ENCODE measurements at places on chromosomes 16 and 17.

GRCh38 chr17:51335883-51336822 lies 75.8 kb downstream of the UTP18 start:
- no peak for DNase-seq

DNA sequence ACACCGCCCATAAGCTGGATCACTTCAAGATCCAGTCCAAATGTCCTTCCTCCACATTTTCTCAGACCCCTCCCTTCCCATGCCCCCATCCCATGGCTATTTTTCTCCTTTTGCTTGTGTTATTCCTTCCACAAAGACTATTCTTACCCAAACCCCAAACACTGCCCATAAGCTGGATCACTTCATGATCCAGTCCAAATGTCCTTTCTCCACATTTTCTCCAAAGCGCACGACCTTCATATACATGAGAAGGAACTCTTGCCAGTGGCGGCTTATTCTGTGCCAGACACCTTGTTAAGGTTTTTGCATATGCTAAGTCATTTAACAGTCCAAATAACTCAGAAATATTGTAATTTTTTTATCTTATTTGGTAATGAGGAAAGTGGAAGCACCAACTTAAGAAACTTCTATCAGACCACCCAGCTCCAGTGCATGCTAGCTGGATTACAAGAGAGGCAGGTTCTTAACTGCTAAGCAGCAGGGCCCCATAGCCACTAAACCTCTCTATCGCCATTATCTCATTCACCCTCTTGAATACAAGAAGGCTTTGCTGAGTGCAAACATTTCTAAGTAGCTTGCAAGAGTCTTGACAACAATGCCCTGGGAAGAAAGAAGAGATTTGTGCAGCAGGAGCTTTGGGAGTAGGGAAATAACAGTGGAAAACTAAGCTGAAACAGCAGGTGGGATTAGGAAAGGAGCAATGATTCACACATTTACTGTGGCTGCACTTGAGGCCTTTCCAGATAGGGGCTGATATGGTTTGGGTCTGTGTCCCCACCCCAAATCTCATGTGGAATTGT lies 428.2 kb upstream of the MAF start:
- DNase-seq: no peak

- no peak for DNase-seq
These were observed 1.2 kb upstream of the CBX4 start for GRCh38 chr17:79840269-79840988.

GRCh38 chr16:85169333-85170065 lies 57.2 kb upstream of the CIBAR2 start:
- no peak for DNase-seq

DNA sequence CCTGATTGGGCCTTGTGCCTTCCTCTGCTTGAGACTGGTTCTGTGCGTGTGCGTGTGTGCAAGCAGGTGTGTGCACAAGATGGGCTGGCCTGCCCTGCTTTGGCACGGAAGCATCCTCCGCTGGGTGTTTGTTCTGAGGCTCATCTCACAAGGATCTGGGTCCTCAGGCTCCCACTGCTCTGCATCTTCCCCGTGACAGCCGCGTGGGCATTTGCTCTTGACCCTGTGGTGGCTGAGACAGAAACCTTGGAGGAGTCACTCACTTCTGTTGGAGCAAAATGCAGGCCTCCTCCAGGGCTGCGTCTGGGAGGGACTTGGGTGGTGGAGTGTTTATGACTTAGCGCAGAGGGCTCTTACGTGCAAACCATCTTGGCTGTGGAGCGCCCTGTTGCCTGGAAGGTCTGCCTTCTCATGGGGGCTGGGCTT lies 119.2 kb downstream of the RPTOR start:
- DNase-seq: no peak

GRCh38 chr16:75238853-75239541 lies 12.4 kb downstream of the BCAR1 start:
- no peak for DNase-seq

- DNase-seq: no peak
These were observed 387.5 kb downstream of the UTP18 start for GRCh38 chr17:51647826-51648225.

GRCh38 chr16:66923247-66923731 lies 2.0 kb downstream of the RRAD start:
- no peak for DNase-seq

- DNase-seq: no peak
These were observed 23.3 kb upstream of the CDRT4 start for GRCh38 chr17:15490634-15491261.

DNA sequence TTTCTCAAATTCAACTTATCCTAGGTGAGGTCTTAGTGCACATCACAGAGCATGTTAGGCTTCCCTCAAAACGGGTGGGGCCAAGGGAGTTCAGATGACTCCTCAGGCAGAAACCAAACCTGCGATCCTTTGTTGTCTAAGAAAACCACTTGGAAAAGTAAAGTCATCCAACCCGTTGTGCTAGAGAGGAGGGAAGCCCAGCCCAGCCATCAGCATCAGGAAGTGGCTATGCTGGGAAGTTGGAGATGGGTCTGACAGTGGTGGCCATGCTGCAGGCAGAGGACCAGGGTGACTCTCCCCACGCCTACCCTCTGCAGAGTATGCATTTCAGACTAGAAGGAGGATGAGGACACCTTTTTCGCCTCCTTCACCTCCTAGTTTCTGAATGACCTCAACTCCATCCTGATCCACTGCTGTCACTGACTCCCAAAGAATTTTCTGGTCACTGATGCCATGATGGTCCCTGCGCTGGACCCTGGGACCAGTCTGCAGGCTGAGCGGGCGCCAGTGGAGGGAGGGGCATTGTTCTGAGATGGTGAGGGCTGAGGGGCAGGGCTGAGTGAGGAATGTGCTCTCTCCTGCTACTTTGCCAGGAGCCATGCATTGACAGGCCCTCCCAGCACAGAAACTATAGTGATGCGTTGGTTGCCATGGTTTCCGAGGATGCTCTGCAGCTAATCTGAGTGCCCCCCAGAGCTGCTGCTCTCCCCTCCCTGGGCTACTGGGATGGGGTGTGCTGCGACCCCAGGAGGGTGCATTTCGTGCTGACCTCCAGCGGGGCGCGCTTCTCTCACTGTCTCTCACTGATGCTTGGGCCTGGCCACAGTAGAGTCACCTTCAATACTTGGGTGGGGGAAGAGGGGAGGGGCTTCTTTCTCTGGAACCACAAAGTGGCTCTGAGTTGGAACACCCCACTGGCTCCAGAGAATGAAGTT lies 20.4 kb downstream of the ALOX12B start:
- DNase-seq: no peak

GRCh38 chr16:76614269-76614668 lies 337.1 kb downstream of the CNTNAP4 start:
- DNase-seq: no peak

DNA sequence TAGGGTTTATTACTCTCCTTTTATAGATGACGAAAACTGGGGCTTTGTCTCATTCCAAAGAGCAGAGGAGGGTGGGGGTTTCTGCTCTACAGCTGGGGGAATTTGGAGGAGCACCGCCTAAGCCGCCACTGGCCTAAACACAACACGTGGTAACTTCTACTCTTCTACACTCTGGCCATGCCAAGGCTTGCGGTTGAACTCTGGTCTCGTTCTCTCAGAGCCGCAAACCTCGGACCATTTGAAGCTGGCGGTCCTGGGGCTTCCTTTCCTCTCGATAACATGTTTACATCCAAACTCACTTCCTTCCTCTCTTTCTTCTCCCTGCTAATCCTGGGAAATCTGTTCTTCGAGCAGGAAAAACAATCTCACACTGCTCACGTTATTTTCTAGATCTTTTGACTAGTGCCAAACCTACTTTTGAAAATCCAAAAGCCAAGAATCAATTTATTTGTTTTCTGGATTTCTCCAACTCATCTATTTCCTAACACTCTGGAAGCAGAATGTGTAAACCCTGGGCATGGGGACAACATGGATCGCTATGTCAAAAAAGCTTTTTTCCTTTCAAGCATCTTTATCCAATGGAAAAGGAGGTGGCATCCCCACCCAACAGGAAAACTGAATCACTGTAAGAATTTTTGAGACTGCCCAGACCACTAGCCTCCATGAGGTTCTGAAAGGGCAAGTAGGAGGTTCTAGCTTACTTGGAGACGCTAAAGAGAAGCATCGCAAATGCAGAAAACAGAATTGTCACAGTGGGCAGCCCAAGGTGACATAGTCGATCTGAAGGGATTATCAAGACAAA lies 13.6 kb upstream of the EEF2K start:
- DNase-seq: peak; percentile 50

- DNase-seq: no peak
These were observed 102.3 kb upstream of the C17orf78 start for GRCh38 chr17:37273409-37274051.

- DNase-seq: no peak
These were observed 35.8 kb downstream of the FA2H start for GRCh38 chr16:74738816-74739215.

- DNase-seq: no peak
These were observed 135.2 kb downstream of the SHISA9 start for GRCh38 chr16:13036600-13036999.

GRCh38 chr17:77803726-77804125 lies 154.8 kb upstream of the TNRC6C start:
- DNase-seq: no peak

GRCh38 chr16:75111961-75112733 lies 4.4 kb downstream of the LDHD start:
- no peak for DNase-seq

- no peak for DNase-seq
These were observed 254.4 kb downstream of the C16orf95 start for GRCh38 chr16:87062569-87063442.

- no peak for DNase-seq
These were observed 1.4 kb upstream of the RSKR start for GRCh38 chr17:28615260-28615940.

- DNase-seq: no peak
These were observed 12.0 kb downstream of the SP2 start for GRCh38 chr17:47907932-47908562.
